CD4-positive, alpha-beta T cell treated with Interleukin-17A for 4 hours (primary cell): ENCODE measurements at places on chromosomes 4 and X.

DNA sequence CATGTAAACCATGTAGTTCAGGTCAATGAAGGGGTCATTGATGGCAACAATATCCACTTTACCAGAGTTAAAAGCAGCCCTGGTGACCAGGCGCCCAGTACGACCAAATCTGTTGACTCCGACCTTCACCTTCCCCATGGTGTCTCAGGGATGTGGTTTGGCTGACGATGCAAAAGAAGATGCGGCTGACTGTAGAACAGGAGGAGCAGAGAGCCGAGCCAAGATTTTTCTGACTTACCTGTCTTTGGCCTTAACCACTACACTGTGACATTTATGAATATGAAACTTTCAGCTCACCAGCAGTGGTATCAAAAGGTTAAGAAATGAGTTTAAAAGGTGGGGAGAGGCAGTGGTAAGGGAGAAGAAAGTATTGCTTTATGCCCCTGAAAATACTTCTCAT, 309.8 kb downstream of the BCOR start:
- no peak for DNase-seq

DNA sequence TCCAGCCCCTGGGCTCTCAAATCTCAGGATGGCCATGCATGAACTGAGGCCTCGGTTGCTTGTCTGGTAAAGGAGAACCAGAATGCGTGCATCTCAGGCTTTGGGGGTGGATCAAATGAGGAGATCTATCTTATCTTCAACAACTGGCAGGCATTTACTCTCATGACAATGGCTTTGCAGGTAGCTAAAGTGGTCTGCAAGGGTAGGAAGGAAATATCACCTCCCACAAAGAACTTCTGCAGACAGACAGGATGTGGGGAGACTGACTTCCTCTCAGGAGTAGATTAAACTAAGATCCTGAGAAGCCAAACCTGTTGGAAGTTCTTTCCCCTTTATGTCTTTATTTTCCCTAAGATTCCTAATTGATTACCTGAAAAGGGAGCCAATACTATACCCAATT, 7.8 kb downstream of the LDB2 start:
- DNase-seq = no peak

GRCh38 chr4:25860586-25861279, 2.1 kb downstream of the SEL1L3 start:
- DNase-seq = peak; percentile 23

- DNase-seq = no peak
Measured at GRCh38 chrX:78527818-78528217, 131.3 kb downstream of the RTL3 start.

GRCh38 chr4:2451821-2452785, 16.8 kb upstream of the RNF4 start:
- DNase-seq = no peak

DNA sequence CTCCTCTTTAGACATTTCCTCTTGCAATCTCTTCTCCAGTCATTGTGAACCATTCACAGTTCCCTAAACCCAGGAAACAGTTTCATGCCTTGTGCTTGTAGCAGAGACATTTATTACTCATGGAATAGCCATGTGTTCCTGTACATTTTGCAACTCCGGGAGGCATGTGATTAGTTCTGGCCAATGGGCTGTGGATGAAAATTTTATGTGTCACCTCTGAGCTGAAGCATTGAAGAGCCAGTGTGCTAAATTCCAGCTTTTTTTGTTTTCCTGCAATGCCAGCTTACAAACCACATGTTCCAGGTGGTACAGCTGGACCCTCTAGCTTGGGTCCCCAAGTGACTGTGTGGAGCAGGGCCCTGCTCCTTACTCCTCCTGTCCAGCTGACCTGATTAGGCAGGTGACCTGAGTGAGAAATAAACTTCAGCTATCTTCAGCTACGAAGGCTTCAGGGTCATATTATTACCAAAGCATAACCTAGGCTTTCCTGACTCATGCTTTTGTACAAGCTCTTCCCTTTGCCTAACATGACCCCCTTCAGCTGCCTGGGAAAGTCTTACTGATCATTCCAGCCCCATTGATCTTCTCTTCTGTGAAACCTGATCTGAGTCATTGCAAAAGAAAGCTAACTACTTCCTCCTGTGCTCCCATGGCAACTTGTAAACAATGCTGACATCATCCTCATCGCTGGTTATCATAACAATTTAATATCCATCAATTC, 200.4 kb downstream of the PTTG2 start:
- DNase-seq = peak; percentile 48

DNA sequence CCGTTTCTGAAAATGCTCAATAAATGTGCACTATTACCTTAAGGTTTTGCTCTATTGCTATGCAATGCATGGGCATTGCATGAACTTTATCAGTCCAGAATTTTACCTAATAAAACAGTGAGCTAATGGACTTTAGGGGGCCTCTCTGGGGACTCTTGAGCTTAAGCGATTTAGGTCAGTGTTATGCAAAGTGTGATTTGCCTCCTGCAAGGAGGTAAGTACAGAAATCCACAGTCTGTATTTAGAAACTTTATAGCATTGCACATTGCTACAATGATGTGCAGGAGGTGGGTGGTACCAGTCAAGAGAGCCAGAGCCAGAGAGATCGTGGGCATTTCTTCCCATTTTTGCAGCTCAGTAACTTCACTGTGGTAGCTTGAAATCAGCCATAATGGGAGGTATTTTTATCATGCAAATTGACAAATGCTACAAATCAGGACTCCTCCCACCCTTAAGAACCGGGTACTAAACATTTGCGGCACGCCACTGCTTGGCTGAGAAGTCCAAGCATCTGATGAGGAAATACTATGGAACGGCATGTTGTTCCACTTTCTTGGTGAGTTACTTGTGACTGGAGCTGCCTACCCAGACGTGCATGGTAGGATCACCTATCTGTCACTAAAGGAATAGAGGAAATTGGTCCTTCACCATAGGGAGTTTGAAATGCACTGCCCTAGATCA, 174.6 kb upstream of the PGRMC2 start:
- no peak for DNase-seq

DNA sequence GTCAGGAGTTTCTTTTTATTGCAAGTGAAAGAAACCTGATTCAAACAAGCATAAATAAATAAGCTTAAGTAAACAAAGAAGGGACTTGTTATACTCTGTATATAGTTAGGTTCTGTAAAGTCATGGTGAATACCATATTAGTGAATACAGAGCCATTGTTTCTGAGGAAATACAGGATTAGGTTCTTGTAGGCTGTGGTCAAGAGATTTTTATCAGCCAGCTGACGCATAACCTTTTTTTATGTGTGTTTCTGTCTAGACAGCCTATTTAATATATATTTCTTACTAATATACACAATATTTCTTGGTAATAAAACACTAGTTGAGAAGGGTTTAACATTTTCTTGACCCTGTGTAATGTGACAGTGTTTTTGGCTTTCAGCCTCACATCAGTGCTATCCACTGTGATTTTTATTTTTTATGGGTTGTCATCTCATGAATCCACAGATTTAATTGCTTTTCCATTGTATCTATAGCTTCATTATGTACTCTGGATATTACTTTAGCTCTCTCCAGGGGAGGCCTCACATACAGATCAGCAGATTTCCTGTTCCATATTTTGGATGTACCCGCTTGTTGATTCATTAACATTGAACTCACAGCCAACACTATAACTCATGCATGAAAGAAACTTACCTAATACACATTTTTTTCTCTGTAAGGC, 8.0 kb downstream of the HERC3 start:
- DNase-seq = no peak

GRCh38 chr4:176223561-176223960, 28.2 kb upstream of the SPATA4 start:
- no peak for DNase-seq

GRCh38 chr4:144504883-144505282, 141.1 kb upstream of the HHIP start:
- DNase-seq = no peak

GRCh38 chr4:11053601-11054220, 369.1 kb upstream of the CLNK start:
- no peak for DNase-seq

- DNase-seq = no peak
Measured at GRCh38 chr4:182513587-182514291, 270.5 kb downstream of the TENM3 start.

DNA sequence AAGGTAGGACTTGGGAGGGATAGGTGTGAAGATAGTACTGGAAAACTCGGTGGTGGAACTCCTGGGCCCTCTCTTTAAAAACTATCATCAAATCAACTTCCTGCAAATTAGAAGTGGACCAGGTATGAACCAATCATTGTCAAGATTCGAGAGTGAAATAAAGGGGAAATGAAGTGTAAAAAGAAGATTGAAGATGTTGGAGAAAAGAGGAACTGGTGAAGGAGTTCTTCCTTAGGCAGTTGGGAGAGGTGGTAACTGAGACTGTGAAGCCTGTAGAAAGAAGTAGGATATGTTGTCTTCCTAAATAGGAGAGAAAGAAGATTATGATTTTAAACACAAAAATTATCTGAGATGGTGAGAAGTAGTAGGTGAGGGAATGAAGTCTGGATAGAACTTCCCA, 212.2 kb downstream of the PPP1R2C start:
- DNase-seq = no peak

DNA sequence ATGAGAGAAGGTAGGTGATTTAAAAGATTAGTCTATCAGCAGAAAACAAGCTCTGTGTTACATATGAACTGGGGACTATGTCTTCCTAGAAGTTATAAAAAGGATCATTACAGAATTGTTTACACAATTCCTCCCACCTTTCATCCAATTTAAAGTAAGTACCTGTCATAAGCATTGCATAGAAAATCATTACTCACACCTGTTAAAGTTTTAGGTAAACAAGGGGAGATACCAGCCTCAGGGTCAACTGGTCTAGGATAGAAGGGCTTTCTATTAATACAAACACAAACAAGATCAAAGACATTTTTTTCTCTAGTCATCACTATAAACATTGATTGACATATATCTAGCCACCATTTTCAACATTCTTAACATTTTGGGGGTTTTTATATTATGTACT, 333.9 kb downstream of the ARHGAP24 start:
- no peak for DNase-seq
